ENCODE measurements at places on chromosomes 12 and 14.

GRCh38 chr14:99062216-99062615 lies 209.8 kb downstream of the BCL11B start:
- no peak for DNase-seq

- no peak for DNase-seq
These were observed 66.3 kb downstream of the INSM2 start for GRCh38 chr14:35600253-35600652.

DNA sequence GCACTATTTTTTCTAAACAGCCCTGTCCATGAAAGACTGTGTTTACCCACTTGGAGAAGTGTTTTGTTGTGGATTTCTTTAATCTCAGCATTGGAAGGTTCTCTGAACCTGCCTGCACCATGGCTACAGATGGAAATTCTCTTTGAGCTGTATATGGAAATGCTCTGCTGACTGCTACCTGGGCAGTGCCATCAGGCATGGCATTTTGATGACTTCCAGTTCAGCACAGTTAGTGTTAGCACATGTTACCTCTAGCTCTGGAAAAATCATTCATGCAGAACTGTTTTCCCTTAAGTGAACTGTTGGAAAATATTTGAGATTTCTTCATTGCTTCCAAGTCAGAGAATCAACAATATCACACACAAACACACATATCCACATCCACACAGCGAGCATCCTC lies 52.6 kb upstream of the RIC8B start:
- no peak for DNase-seq

GRCh38 chr14:53956427-53957201 lies at the start of gene BMP4:
Gene BMP4, minus strand, starts transcription at chr14:53956825. Its CDS starts 4,603 bp downstream, at chr14:53952222.
- DNase-seq = peak; percentile 92

DNA sequence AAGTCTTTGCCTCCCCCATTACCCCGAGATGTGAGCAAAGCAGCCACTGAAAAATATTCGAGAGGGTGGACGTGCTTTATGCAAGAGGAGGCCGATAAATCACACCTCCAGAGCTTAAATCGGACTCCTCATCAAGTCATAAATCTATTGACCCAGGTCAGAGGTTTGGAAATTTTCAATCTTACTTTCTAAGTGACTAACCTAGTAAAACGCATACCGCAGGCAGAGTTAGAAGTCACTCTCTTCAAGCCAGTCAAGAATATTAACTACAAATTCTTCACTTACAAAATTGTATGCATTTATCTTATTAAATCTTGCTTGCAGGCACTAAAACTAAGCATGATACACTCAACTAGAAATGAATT lies 34.9 kb downstream of the GPHB5 start:
- DNase-seq = no peak

- DNase-seq = no peak
These were observed 181.8 kb downstream of the FUT8 start for GRCh38 chr14:65594153-65594881.

DNA sequence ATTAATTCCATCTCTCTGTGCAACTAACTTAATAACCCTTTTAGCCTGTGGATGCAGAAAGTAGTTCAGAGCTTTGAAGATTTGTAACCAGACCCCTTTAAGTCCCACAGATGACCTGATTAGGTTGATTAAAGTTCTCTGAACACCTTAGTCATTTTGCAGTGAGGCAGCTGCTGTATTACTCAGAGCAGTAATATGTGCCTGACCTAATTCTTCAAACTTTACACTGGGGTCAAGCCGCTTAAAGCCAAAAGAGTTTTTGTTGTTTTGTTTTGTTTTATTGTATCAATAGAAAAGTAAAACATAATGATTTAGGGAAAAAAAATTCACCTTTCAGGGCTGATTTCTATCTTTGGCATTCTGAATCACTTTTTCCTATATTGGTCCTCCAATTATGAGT lies 78.6 kb upstream of the PLEKHG7 start:
- peak; percentile 65 for DNase-seq

DNA sequence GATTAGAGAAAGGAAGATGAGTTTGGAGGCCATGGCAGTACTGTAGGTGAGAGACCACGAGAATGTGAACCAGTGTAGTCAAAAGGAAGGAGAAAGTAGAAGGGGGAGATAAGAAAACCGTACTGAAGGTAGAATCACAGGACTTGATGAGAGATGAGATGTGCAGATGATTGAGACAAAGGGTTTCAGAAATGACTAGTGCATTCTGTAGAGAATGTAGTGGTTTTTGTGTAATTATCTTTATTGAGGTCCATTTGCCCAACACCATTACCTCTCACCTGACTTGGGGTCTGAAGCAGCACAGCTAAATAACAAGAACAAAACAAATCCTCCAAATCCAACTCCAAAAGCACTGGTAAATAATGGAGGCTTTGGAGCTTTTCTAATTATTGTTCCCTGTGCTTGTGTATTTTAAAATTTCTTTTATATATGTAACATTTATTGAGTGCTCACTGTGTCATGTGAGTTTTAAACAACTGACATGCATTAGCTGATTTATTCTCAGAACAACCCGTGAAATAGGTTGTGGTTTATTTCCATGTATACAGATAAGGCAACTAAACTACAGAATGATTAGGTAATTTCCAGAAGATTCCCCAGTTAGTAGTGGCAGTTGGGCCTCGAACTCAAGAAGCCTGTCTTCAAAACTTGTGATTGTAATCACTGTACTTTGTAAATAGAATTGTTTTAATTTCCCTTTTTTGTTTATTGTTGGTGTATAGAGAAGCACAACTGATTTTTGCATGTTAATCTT lies 390.0 kb downstream of the AEBP2 start:
- no peak for DNase-seq

DNA sequence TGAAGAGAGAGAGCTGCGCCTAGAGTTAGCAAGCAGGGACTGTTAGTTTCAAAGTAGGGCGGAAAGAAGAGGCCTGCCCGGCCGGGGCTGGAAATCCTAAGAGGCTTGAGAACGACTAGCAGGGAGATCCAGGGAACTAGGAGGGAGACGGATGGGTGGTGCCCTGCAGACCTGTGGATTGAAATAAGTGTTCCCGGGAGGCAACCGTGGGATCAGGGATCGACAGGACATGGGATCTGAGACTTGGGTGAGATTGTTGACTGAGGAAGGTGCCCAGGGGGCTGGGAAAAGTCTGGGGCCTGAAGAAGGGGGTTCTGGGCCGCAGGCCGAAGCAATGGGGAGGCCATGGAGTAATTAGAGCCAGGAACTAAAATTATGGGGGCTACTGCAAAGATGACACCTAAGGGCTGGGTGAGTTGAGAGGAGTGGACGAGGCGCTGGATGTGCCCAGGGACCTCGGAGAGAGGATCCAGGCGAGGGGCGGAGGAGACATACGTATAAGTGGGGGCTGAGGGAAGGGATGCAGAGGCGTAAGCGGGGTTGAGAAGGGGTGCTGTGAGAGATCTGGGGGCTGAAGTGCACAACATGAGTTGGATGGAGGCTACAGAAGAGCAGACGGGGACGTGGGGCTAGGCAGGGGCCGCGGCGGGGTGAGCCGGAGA lies 635 bp downstream of the LTA4H start:
- DNase-seq = peak; percentile 68

GRCh38 chr12:98127336-98127679 lies 388.1 kb upstream of the TMPO start:
- no peak for DNase-seq

- DNase-seq = no peak
These were observed 11.9 kb downstream of the KRT8 start for GRCh38 chr12:52892974-52893373.

- DNase-seq = no peak
These were observed 86.9 kb downstream of the FSCB start for GRCh38 chr14:44420226-44420625.

GRCh38 chr12:76356071-76356470 lies 7.9 kb upstream of the BBS10 start:
- no peak for DNase-seq

GRCh38 chr12:113296557-113297213 lies 38.2 kb downstream of the SLC8B1 start:
- no peak for DNase-seq

DNA sequence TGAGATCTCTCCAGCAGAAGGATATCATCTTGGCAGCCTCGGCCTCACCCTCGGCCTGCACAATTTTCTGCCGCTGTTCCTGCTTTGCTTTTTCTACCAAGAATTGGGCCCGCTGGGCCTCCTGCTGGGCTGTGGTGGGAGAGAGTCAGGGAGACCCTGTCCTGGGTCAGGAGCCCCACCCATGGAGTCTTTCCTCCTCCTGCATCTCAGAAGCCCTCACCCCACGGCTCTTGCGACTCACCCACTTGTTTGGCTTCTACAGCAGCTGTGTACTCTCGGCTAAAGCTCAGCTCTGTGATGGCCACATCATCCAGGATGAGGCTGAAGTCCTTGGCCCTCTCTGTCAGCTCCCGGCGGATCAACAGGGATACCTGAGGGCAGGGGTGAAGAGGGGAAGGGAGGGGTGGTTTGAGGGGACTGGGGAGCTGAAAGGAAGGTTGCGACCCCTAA lies 2.8 kb downstream of the PHB2 start:
- DNase-seq = no peak

DNA sequence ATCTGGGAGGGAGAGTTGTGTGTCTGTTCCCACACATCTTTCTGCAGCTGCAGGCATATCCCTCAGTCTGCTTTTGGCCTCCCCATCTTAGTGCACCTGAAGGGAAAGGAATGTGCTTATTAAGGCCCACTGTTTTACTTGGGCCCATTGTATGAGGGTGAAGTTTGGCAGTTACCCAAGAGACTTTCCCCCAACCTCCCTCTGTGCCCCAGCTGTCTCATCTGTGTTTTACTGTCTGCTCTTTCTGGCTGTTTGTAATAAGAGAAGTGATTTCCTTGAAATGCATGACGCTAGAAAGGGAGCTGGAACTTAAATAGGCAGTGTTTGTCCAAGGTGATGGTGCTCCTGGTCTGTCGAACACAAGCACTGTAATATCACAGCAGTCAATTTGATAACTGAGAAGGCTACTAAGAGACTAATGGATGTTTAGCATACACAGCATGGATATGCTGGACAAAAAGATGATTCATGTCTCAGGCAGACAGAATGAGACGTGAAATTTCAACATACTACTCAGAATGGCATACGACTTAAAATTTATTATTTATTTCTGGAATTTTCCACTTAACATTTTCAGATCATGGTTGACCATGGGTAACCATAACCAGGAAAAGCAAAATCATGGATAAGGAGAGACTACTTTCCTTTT lies 43.6 kb downstream of the FSCB start:
- no peak for DNase-seq

- DNase-seq = no peak
These were observed 38.3 kb upstream of the FAR2 start for GRCh38 chr12:29110506-29111442.

GRCh38 chr12:3757261-3757660 lies 4.4 kb upstream of the CRACR2A start:
- DNase-seq = no peak

DNA sequence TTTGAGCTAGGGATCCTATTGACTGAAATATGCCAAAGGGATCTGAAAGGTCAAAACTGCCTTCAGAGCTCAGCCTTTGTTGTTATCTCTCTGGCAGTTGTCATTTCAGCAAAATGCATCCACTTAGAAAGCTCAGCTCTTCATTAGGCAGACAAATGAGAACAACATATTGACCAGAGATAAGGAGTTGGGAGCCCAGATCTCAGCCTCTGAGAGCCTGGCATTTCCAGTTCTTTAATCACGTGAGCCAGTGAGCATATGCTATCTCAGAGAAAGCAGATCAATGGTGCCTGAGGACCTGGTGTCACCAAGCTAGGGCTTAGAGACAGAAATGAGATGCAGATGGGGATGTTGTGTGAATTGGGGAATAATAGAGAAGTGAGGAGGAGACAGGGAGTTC lies 101.1 kb downstream of the DAD1 start:
- no peak for DNase-seq

- no peak for DNase-seq
These were observed 711.6 kb upstream of the FOXG1 start for GRCh38 chr14:28055008-28055407.

GRCh38 chr12:127650626-127651025 lies 616.3 kb upstream of the TMEM132C start:
- DNase-seq = peak; percentile 82

DNA sequence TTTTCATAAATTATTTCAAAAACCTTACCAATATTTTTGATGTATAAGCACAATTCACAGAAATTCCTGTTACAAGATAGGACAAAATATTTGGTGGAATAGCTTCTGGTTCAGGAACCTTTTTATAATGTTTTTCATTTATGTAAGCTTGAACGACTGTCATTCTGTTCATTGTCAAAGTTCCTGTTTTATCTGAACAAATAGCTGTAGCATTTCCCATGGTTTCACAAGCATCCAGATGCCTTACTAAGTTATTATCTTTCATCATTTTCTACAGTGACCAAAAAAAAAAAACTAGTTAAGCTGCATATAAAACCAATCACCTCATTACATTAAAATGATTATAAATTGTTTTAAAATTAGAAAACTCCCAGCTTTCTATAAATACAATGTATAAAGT lies 87.1 kb downstream of the ATP2B1 start:
- no peak for DNase-seq

DNA sequence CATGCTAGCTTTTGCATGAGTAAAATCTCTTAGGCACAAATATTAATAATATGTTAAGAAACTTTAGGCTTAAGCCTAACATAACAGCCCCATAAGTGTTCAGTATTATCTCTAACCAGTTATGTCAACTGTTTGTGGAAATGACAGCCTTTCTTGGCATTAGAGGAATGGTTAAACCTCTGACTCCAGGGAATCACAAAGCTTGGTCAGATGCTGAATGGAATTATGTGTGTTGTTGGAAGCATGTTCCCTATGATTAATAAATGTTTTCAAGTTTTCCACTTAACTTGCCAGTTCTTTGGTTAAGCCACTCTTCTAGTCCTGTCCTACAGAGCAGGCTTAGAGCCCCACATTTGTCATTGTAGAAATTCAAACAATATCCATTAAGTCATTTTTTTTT lies 17.0 kb downstream of the PSEN1 start:
- peak; percentile 81 for DNase-seq

DNA sequence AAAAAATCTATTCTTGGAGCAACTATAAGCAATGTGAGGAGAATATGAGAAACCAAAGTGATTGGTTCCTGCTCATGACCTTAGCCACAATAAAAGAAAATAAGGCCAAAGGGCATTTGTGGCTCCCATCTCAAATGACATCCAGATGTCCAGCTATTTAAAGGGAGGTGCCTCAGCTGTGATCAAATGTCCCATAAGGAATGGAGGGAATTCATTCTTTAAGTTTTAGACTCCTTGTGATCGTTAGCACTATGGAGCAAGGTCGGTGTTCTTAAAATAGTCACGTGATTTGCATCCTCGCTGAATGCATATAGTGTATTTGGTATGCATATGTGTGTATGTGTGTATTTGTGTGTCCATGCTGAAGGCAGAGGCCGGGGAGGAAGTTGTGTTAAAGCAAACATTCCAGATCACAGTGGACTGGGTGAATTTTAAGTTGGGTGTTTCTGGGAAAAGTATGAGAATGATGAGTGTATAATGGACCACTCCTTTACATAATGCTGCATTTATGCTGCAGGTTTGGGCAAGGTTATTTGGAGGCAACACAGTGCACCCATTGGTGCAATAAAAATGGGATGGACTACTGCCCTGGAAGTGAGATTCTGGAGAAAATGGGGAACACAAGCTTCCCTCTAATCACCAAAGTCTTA lies 5.6 kb upstream of the E2F7 start:
- no peak for DNase-seq

Data from astrocyte of the hippocampus (primary cell).